ENCODE measurements at places on chromosomes 3 and 15. TPM values are rescaled to one million over a fixed set of nuclear protein-coding genes. Genes with fewer than 3 reads are reported as not detected.

- no peaks in the 10 kb centered on the region for H3K36me3 ChIP-seq
- no peaks in the 10 kb centered on the region for H3K27me3 ChIP-seq
- peaks cover 2% of the 10 kb centered on the region for H3K4me1 ChIP-seq
- H3K4me3 ChIP-seq, result no peak overlapping the region
- no peak overlapping the region for H3K27ac ChIP-seq
Measured at GRCh38 chr3:5009506-5010109, 30.4 kb downstream of the BHLHE40 start.

IL17RE gene
- total RNA-seq, result 0.99 TPM

POPDC2 gene
- total RNA-seq, result 0.26 TPM

TGM5 gene
- total RNA-seq, result not detected

GRCh38 chr15:31255732-31256377 is 70.8 kb upstream of the KLF13 start:
- no peaks in the 10 kb centered on the region for H3K4me1 ChIP-seq
- H3K27ac ChIP-seq, result no peak overlapping the region
- no peaks in the 10 kb centered on the region for H3K36me3 ChIP-seq
- no peak for DNase-seq

TTC23 gene
- 30.4 TPM for total RNA-seq

DNA sequence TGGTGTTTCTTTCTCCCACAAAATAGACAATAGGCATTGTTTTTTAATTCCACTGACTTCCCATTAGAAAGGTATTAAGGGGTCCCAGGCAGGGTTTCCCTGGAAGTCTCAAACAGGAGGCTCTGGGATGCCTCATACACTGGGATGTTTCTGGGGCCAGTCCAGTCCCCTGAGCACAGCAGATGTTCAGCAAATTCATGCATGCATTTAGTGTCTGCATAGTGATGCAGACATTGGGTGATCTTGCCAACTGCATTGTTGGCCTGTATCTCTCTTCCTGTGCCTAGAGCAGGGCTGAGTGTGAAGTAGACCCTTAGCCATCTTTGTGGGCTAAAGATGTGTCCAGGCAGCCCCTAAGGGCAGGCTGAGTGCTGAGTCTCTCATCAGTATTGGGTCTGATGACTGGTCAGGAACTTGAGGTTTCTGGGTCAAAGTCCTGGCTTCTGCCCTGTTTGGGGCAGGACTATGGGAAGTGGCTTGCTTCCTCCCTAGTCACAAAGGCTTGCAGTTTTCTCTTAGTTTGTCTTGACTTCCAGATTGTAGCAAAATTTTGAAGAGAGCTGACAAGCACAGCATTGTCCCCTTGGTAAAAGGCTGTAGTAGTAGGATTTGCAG is 56.5 kb downstream of the BSN start:
- H3K4me1 ChIP-seq, result no peaks in the 10 kb centered on the region
- no peak overlapping the region for H3K4me3 ChIP-seq
- DNase-seq, result no peak
- H3K27ac ChIP-seq, result no peak overlapping the region
- H3K27me3 ChIP-seq, result no peaks in the 10 kb centered on the region
- no peaks in the 10 kb centered on the region for H3K36me3 ChIP-seq

GRCh38 chr15:29097168-29097567 is 172.5 kb downstream of the NSMCE3 start:
- no peak for DNase-seq
- no peaks in the 10 kb centered on the region for H3K27me3 ChIP-seq
- H3K36me3 ChIP-seq, result no peaks in the 10 kb centered on the region
- H3K4me3 ChIP-seq, result no peak overlapping the region
- H3K4me1 ChIP-seq, result no peaks in the 10 kb centered on the region

- no peaks in the 10 kb centered on the region for H3K27me3 ChIP-seq
- no peak overlapping the region for H3K4me3 ChIP-seq
- H3K4me1 ChIP-seq, result no peaks in the 10 kb centered on the region
- H3K36me3 ChIP-seq, result no peaks in the 10 kb centered on the region
- no peak for DNase-seq
Measured at GRCh38 chr3:173939331-173939730, 541.8 kb downstream of the NLGN1 start.

- H3K4me1 ChIP-seq, result peaks cover 7% of the 10 kb centered on the region
- no peak overlapping the region for H3K27ac ChIP-seq
- H3K4me3 ChIP-seq, result no peak overlapping the region
- peak; percentile 53 for DNase-seq
- no peaks in the 10 kb centered on the region for H3K27me3 ChIP-seq
Measured at GRCh38 chr3:178350763-178351162, 185.5 kb upstream of the KCNMB2 start.

CHAC1 gene
- 33.1 TPM for total RNA-seq

DNA sequence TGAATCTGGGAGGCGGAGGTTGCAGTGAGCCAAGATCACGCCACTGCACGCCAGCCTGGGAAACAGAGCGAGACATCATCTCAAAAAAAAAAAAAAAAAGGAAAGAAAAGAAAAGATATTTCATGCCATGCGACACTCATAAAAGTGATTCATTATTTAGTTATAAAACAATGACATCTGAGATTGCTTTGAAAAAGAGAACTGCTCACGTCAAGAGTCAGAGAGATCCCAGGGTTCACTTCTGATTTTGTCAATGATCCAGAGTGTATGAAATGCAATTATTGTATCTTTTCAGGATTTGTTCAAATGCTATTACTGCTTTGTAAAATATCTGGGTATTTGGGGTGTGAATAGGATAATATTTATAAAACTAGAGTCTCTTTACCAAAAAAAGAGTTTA is 6.0 kb upstream of the SAMD7 start:
- no peak for DNase-seq
- H3K36me3 ChIP-seq, result no peaks in the 10 kb centered on the region
- H3K4me3 ChIP-seq, result no peak overlapping the region
- H3K27ac ChIP-seq, result no peak overlapping the region

DNA sequence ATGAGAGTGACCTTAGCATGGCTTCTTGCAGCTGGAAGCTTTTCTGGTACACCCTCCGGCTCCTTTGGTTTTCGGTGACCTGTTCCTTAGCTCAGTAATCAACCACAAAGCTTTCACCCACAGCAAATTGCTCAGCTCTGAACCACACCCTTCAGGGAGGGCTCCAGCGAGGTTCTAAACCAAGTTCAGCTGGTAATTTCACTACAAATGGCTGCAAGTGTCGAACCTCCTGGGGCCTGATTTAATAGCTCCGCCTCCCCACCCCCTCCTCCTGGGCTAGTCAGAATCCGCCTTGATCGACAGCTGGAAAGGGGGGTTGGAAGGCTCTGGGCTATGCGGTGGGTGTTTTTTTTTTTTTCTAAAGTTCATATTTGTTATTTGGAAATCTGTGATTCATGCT is 150.9 kb upstream of the MCTP2 start:
- no peaks in the 10 kb centered on the region for H3K27me3 ChIP-seq
- H3K36me3 ChIP-seq, result no peaks in the 10 kb centered on the region
- H3K27ac ChIP-seq, result no peak overlapping the region
- H3K4me1 ChIP-seq, result no peaks in the 10 kb centered on the region

MEX3B gene
- total RNA-seq, result 8.1 TPM

CNTN6 gene
- not detected for total RNA-seq

APH1B gene
- total RNA-seq, result 15.4 TPM

DNA sequence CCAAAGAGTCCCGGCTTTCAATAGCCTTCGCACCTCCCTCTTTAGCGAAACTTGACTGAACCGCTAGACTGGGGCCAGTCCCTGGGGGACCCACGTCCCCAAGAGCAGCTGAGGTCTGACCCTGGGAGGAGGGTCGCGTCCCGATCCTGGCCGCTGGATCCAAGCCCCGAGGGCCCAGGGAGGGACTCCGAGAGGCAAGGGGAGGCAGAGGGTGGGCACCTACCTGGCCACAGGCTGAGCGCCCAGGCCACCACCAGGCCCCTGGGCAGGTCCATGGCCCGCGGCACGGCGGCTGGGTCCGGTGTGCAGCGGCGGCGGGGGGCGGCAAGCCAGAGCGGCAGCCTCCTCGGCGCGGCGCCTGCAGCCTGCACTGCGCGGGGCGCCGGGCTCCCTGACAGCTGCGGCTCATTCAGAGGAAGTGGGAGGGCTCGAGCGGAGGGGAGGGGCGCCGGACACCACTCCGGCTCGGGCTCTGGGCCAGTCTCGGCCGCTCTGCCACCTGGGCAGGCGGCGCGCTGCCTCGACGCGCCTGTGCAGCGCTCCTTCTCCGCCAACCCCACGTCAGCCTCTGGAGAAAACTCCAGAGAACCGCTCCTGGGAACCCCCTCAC is at the start of gene ITGA11:
Gene ITGA11 (minus strand): TSS at position 372 of the 610 bp plus-strand sequence. CDS start 97 bp downstream, at position 275.
- peaks cover 32% of the 10 kb centered on the region for H3K27me3 ChIP-seq
- H3K36me3 ChIP-seq, result no peaks in the 10 kb centered on the region
- H3K27ac ChIP-seq, result peak within 1 kb of the TSS; percentile 8
- peak within 1 kb of the TSS; percentile 40 for H3K4me3 ChIP-seq

GRCh38 chr3:20319551-20319950 is 133.5 kb upstream of the SGO1 start:
- H3K4me1 ChIP-seq, result no peaks in the 10 kb centered on the region
- H3K27ac ChIP-seq, result no peak overlapping the region
- H3K36me3 ChIP-seq, result no peaks in the 10 kb centered on the region
- no peak overlapping the region for H3K4me3 ChIP-seq
- no peaks in the 10 kb centered on the region for H3K27me3 ChIP-seq

GRCh38 chr3:90054311-90054710 is 946.9 kb downstream of the EPHA3 start:
- no peak overlapping the region for H3K4me3 ChIP-seq
- no peaks in the 10 kb centered on the region for H3K4me1 ChIP-seq
- no peaks in the 10 kb centered on the region for H3K36me3 ChIP-seq
- peak; percentile 48 for DNase-seq
- no peak overlapping the region for H3K27ac ChIP-seq
- no peaks in the 10 kb centered on the region for H3K27me3 ChIP-seq

DNA sequence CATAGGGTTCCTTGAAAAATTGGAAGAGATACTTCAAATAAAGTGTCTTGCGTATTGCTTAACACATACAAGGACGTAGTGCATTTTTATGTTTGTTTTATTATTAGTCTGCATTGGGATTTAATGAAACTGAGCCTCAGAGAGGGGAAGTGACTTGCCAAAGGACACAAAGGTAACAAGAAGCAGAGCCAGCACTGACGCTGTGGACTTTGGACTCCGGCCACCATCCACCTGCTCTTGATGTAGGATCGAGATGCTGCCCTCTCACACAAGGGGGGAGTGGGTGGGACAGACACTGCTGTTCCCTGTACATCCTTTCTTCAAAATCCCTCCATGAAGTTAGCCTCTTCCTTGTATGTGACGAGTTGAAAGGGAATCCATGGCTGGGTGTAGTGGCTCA is 435.4 kb upstream of the RGMA start:
- H3K4me3 ChIP-seq, result no peak overlapping the region
- H3K27ac ChIP-seq, result no peak overlapping the region
- no peaks in the 10 kb centered on the region for H3K4me1 ChIP-seq
- no peaks in the 10 kb centered on the region for H3K36me3 ChIP-seq
- no peaks in the 10 kb centered on the region for H3K27me3 ChIP-seq

DNA sequence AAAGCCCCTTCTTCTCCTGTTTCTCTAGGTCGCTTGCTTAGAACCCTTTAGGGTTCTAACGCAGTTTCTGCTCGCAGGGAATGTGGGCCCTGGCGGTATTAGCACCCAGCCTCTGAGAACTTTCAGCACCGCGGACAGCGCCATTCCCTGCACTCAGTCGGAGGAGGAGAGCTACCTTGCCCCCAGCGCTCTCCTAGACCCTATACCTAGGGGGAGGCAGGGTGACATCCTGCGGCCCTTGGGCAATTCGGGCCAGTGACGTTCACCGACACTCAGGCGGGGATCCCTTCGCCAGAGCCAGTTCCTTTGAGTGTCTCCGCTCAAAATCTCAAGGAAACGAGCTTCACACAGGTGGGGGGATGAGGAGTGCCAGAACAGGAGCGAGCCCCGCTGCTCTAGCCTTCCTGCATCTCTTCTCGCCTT is 1.3 kb downstream of the SLC7A14 start:
- no peaks in the 10 kb centered on the region for H3K4me1 ChIP-seq
- peak; percentile 66 for DNase-seq
- no peaks in the 10 kb centered on the region for H3K36me3 ChIP-seq
- H3K4me3 ChIP-seq, result peak overlapping the region; percentile 56
- no peak overlapping the region for H3K27ac ChIP-seq
- H3K27me3 ChIP-seq, result peaks cover 13% of the 10 kb centered on the region

DNA sequence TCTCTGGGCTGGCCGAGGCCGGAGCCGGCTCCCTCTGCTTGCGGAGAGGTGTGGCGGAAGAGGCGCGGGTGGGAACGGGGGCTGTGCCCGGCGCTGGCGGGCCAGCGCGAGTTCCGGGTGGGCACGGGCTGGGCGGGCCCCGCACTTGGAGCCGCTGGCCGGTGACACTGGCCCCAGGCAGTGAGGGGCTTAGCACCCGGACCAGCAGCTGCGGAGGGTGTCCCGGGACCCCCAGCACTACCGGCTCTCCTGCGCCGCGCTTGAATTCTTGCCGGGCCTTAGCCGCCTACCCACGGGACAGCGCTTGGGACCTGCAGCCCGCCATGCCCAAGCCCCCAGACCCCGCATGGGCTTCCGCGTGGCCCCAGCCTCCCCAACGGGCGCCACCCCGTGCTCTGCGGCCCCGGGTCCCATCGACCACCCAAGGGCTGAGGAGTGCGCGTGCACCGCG is 736.3 kb upstream of the ARRDC4 start:
- no peaks in the 10 kb centered on the region for H3K4me1 ChIP-seq
- no peak overlapping the region for H3K27ac ChIP-seq
- no peaks in the 10 kb centered on the region for H3K27me3 ChIP-seq
- no peaks in the 10 kb centered on the region for H3K36me3 ChIP-seq

DNA sequence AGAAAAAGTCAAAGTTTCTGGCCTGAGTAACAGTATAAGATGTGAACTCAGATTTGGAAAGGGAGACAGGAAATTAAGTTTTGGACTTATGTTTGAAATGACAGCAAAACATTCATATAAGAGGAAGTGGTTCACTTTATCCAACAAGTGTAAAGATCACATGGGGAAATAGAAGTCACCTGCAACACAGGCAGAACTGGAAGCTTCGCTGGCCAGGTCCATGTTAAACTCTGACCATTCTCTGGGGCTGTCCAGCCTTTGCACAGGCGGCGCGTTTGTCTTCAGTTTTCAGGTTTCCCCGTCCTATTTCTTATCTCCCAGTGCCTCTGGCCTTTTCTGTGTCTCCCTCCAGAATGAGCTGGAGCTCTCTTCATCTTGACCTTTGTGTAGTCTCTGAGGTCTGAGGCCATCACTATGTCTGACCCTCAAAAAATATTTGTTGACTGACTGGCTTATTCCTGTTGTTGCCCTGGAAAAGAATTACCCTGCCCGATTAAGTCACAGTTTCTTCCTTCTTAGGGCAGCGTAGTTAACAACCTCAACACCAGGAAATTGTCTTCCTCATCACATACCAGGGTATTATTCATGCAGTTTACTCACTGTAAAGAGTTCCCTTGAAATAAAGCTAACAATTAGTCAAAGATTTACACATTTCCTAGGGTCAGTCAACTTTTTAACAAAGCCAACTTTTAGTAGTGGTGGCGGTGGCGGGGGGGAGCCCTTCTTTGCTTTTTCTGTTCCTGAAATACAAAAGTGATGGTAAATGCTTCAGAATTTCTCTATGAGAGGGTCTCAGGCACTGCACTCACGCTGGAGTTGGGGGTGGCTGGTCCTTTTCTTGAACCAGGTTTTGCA is 959 bp upstream of the RASA2 start:
- H3K27ac ChIP-seq, result peak overlapping the region; percentile 62
- peak; percentile 88 for DNase-seq
- no peaks in the 10 kb centered on the region for H3K36me3 ChIP-seq
- no peaks in the 10 kb centered on the region for H3K27me3 ChIP-seq
- peaks cover 5% of the 10 kb centered on the region for H3K4me1 ChIP-seq
- H3K4me3 ChIP-seq, result peak overlapping the region; percentile 72

ANKUB1 gene
- not detected for total RNA-seq

- peak; percentile 91 for DNase-seq
- no peaks in the 10 kb centered on the region for H3K36me3 ChIP-seq
- H3K27me3 ChIP-seq, result no peaks in the 10 kb centered on the region
- no peaks in the 10 kb centered on the region for H3K4me1 ChIP-seq
- no peak overlapping the region for H3K27ac ChIP-seq
Measured at GRCh38 chr3:160413613-160414248, 14.3 kb downstream of the SMC4 start.

AADAC gene
- total RNA-seq, result 0.77 TPM

All from fibroblast of lung (primary cell).